ENCODE measurements at places on chromosomes 6 and 20.

- no peak for DNase-seq
Observed at GRCh38 chr6:36594816-36595643, 868 bp downstream of the SRSF3 start.

- DNase-seq = no peak
Observed at GRCh38 chr20:10558635-10559187, 115.1 kb downstream of the JAG1 start.

DNA sequence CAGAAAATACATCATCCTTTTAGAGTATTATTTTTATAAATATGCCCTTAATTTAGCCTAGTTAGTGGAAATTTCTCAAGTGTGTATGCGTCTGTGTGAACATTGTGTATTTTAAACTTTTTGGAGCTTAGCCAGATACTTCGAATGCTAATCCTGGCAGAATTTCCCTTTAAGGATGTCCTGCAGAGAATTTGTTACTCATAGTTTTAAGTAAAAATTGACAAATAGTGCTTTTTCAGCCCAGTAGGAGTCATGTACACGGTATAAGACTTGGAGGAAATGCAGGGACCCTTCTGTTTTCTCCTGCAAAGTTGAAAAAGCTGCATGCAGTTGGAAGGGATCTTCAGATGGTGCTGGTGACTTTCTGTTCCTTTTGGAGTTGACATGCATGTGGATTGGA lies at the start of gene FHL5:
TSS of gene FHL5 (plus strand) at position 243 of the 400 bp plus-strand sequence. CDS start 40,486 bp downstream, outside the sequence.
- DNase-seq = no peak

DNA sequence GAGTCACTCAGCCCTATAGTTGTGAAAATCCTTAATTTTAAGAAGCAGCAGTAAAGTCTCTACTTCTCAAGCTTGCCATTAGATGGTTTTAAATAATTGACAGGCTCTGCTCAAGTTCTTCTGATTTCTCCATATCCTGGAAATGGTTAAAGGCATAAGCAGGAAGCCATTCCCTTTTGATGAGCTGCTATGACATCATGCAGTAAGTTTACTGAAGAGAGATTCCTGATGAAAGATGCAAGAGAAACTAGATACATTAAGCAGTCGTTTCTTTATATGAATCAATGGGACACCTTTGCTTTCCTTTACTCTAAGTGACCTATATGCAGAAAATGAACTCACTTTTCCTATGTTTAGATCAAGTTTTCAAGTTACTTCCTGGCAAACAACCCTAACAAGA lies 9.8 kb downstream of the POPDC3 start:
- no peak for DNase-seq

- DNase-seq = no peak
Observed at GRCh38 chr20:14951707-14952418, 614.5 kb upstream of the FLRT3 start.

GRCh38 chr20:48609491-48609978 lies 218.3 kb downstream of the PREX1 start:
- DNase-seq = no peak

GRCh38 chr6:1287103-1287591 lies 24.8 kb upstream of the FOXQ1 start:
- DNase-seq = no peak

- DNase-seq = no peak
Observed at GRCh38 chr20:48332555-48332954, 495.2 kb downstream of the PREX1 start.

DNA sequence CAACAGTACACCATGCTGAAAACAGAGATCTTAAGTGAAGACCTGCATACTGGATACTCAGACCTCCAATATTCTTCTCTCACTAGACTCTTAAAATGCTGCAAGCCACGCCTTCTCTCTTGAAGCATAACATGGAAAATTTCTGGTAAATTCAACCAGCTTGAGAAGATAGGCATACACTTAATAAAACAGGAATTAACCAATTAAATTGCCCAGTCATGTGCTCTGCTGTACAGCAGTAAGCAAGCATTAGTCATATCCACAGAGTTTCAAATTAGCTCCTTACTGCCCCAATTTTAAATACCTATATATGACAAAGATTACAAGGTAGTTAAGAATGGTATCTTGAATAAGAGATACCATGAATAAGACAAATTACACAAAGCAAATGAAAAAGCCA lies 53.8 kb downstream of the C6orf58 start:
- DNase-seq = no peak

DNA sequence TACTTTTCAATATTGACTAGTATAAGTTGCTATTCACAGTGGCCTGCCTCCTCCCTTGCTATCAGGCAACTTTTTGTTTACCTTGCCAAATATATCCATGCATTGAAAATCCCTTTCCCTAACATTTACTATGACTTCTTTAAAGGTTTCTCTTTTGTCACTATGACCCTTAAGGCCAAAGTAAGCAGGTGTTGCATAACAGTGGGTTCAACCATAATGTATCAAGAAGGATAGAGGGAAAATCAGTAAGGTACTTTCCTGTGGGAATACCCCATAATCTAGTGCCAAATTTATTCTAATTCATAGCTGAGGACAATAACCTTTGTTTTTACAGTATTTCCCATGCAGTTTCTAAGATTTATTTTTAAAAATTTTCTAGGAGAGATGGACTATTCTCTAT lies 527.6 kb downstream of the CDKAL1 start:
- no peak for DNase-seq

DNA sequence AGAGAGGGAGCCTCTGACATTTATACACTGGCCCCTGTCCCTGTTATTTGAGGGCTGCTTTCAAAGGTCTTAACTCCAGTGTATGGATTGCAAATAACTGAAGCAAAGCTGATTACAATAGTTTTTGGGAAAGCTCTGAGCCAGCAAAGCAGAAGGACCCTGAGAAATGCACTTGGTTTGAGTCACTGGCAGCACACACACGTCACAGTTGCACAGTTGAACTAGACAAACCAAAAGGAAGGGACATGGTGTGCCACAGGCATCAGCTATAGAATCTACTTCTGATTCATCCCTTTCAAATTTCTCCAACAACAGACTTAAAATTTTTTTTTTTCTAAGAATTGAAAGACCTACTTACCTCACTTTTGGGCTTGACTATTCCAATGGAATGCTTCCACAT lies 56.4 kb downstream of the SNRNP48 start:
- DNase-seq = peak; percentile 59

- DNase-seq = no peak
Observed at GRCh38 chr6:78593898-78594667, 273.3 kb upstream of the IRAK1BP1 start.

- no peak for DNase-seq
Observed at GRCh38 chr6:1383729-1384548, 5.4 kb upstream of the FOXF2 start.

- no peak for DNase-seq
Observed at GRCh38 chr6:79821859-79822258, 125.5 kb downstream of the ELOVL4 start.

DNA sequence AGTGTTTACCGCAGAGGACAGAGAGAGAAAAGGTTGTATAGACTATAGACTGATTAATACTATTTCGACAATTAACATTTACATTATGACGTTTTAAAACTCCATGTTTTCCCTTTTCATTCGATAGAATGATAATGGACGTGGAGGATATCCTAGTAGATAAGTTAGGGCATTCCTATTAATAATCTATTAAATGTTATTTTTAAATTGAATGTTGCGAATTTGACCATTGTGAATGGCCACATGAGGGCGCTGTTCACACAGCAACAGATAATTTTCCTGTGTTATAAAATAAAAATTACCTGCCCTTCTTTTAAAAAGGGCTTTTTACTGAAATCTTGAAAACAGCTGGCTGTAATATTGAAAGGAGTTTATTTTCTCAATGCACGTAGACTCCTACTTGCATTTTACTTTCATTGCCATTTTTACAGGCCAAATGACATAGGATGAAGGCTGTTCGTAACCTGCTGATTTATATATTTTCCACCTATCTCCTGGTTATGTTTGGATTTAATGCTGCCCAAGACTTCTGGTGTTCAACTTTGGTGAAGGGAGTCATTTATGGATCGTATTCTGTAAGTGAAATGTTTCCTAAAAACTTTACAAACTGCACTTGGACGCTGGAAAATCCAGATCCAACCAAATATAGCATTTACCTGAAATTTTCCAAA lies 3.3 kb downstream of the ADGRB3 start:
- peak; percentile 24 for DNase-seq

DNA sequence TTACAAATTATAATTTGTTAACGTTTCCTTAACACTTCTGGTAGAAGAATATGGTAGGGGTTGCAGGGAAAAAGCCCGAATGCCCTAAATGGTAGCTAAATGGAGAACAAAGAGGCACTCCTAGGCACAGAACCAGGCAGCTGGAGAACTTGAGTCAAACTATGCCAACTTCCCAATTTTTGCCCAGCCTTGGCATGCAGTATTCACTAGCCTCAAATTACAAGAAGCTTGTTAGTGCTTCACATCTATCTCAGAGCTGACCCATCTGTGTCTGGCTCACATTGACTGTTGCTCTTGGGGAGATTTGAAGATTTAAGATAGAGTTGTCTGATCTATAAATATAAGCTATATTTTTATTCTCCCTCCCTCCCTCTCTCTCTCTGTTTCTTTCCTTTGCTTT lies 19.4 kb upstream of the LRFN2 start:
- DNase-seq = no peak

GRCh38 chr20:44532981-44533331 lies 11.1 kb upstream of the SERINC3 start:
- DNase-seq = no peak

- no peak for DNase-seq
Observed at GRCh38 chr20:13384132-13384531, 163.1 kb downstream of the ISM1 start.

GRCh38 chr6:39901116-39901655 lies 33.1 kb downstream of the MOCS1 start:
- no peak for DNase-seq

- DNase-seq = no peak
Observed at GRCh38 chr6:83167726-83168278, 25.3 kb downstream of the PGM3 start.

- DNase-seq = no peak
Observed at GRCh38 chr6:28368522-28368921, 18.8 kb downstream of the ZKSCAN3 start.

DNA sequence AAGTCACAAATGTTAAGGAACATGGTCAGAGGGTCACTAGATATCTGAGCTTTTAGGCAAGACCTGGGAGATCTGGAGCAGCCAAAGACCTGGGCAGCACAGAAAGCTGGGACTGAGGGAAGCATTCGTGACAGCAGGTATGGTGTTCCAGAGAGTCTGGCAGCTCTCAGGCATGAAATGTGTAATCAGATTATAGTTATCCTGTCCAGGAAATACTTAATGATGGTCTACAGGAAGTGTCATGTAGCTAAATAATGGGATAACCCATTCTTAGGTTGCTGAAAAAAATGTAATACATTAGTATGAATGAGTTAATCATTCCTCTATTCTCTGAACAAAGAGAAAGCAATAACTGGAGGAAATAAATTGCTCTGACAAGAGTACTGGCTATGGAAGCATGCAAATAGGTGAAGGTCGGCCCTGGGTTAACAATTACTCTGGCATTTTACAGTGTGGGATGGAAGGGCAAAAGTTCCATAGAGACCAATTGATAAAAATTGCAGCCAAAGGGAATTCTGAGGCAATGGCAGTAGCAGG lies 740.5 kb downstream of the CBLN4 start:
- no peak for DNase-seq

DNA sequence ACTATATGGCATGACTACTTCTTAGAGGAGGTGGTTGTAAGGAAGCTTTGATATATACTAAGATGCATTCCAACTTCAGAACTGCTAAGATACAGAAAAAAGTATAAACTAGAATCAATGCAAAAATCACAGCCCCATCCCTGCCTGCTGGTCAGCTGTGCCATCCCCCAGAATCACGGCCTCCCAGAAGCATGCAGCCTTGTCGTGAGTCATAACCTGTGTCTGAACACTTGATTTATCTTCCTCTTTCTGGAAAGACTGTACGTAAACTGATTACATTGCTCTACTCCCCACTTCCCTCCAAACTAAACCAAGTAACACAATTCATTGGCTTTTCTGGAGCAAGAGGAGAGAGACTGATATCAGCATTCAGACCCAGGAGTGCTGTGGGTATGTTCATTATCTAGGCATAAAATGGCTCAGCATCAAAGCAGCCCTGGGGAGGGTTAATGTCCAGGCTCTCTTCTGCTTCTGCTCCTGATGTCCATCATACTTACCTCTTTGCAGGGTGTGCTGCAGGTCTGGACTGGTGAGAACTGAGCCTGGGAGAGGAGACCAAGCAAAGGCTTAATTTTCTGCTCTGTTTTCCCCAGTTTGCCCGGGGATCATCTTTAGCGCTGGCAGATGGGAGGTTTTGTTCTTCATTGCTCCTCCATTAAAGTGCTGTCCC lies 18.4 kb downstream of the SCP2D1 start:
- DNase-seq = no peak

GRCh38 chr6:168116975-168117899 lies 38.2 kb upstream of the FRMD1 start:
- no peak for DNase-seq

DNA sequence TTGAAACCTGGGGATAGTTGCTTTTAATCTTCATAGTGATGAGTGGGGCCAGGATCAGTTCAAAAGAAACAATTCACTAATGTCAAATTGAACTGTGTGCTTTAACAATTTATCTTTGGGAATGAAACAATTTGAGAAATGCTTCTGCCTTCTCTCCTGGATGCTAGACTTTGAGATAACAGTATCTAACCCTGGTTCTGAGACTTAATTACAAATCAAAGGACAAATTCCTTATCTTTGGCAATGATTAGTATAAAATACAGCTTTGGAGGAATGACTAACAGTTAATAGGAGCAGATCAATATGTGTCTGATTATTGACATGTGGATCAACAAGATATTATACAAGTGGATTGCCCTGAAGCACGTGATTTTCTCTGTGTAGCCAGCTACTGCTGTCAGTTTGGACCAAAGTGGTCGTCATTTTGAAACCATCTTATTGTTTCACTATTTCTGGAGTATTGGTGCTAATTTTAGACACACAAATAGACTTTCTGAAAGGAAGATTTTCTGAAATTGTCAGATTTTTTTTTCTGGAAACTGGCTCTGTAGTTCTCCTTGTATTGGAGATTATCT lies 6.2 kb upstream of the FLRT3 start:
- DNase-seq = no peak

GRCh38 chr6:46918806-46919205 lies 2.9 kb downstream of the ADGRF5 start:
- no peak for DNase-seq

DNA sequence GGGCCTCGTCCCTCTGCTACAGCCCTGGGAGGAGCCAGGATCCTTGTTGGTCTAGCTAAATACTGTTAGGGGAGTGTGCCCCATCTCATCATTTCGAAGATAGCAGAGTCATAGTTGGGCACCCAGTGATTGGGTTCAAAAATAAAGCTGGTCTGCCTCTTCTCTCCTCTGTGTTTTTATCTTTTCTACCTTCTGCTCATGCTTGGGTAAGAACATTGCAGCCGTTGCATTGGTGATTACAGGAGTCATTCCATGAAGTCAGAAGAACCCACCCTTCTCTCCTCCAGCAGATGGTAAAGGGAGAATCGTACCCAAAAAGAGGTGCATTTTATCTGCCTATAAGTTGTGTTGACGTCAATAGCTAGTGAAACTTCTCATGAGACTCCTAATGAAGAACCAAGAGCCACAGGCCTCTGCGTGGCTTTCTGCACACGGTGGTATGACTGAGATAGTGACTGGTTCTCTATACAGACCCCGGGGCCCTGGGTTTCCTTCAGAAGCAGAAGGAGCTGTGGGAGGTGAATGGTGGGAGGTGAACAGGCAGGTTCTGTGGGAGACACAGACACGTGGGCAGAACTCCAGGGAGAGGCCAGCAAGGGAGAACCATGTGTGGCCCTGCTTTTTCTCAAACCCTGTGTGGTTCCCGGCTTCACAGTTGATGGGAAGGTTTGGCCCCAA lies 5.7 kb upstream of the FAM209A start:
- no peak for DNase-seq

GRCh38 chr6:160088069-160088783 lies 33.4 kb upstream of the SLC22A1 start:
- no peak for DNase-seq
